ENCODE measurements at places on chromosomes 5 and 9. TPM values are rescaled to one million over a fixed set of nuclear protein-coding genes. Genes with fewer than 3 reads are reported as not detected.

Gene AK8
- total RNA-seq, result not detected

Gene SPINK5
- total RNA-seq, result not detected

DNA sequence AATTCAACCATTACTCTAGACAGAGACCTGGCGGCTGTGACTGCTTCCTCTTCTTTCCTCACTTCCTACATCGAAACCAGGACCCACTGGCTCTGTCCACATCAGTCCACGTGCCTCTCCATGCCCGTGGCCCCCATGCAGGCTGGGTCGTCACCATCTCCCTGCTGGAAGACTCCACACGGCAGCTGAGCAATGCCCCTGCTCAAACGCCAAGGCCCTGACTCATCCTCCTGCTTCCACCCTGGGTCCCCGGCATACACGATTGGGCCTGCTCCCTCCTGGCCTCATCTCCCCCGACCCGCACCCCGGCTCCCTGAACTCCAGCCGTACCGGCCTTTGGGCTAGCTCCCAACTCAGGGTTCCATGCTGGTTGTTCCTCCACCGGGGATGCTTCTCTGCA, 67.2 kb upstream of the IER5L start:
- no peak overlapping the region for H3K27ac ChIP-seq
- no peaks in the 10 kb centered on the region for H3K36me3 ChIP-seq
- H3K4me1 ChIP-seq, result no peaks in the 10 kb centered on the region
- DNase-seq, result no peak
- H3K4me3 ChIP-seq, result no peak overlapping the region
- peaks cover 15% of the 10 kb centered on the region for H3K27me3 ChIP-seq

GRCh38 chr9:135960411-135961276, 529 bp downstream of the UBAC1 start:
- no peaks in the 10 kb centered on the region for H3K36me3 ChIP-seq

- DNase-seq, result no peak
- no peak overlapping the region for H3K4me3 ChIP-seq
- peaks cover 15% of the 10 kb centered on the region for H3K36me3 ChIP-seq
- no peaks in the 10 kb centered on the region for H3K27me3 ChIP-seq
- no peak overlapping the region for H3K27ac ChIP-seq
Observed at GRCh38 chr5:80437326-80437725, 29.5 kb downstream of the ZFYVE16 start.

DNA sequence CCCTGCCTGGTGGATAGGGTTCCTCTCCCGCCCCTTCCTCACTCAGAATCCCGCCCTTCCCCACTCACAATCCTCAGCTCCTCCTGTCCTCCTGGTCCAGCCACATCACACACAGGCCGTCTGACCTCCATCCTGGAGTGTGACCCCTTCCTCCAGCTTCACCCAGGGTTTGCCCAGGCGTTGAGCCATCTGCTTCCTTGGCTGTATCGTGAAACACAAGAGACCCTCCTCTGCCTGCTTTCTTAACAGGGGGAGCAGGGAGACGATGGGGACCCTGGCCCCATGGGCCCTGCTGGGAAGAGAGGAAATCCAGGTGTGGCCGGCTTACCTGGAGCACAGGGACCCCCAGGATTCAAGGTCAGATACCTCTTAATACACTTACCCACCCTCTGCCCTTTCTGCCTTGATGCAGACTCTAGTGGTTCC, 32.3 kb upstream of the ORM1 start:
- no peaks in the 10 kb centered on the region for H3K4me1 ChIP-seq
- DNase-seq, result no peak
- H3K4me3 ChIP-seq, result no peak overlapping the region

- no peaks in the 10 kb centered on the region for H3K27me3 ChIP-seq
- no peak for DNase-seq
- no peak overlapping the region for H3K4me3 ChIP-seq
- no peak overlapping the region for H3K27ac ChIP-seq
- no peaks in the 10 kb centered on the region for H3K4me1 ChIP-seq
Observed at GRCh38 chr5:89397096-89397495, 514.1 kb upstream of the MEF2C start.

DNA sequence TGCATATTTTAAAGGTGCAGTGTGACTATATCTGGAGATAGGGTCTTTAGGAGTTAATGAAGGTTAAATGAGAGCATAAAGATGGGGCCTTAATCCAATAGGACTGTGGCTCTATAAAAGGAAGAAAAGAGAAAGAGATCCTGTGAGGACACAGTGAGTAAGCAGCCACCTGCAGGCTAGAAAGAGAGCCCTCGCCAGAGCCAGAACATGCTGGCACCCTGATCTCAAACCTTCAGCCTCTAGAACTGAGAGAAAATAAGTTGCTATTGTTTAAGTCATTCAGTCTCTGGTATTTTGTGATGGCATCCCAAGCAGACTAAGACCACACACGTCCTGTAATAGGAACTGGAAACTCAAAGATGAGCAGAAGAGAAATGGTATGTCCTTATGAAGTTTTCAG, 41.0 kb downstream of the RNF180 start:
- no peak overlapping the region for H3K4me3 ChIP-seq
- H3K4me1 ChIP-seq, result no peaks in the 10 kb centered on the region
- H3K27me3 ChIP-seq, result peaks cover 1% of the 10 kb centered on the region

- H3K27me3 ChIP-seq, result no peaks in the 10 kb centered on the region
- peaks cover 10% of the 10 kb centered on the region for H3K36me3 ChIP-seq
- no peak for DNase-seq
- peaks cover 9% of the 10 kb centered on the region for H3K4me1 ChIP-seq
Observed at GRCh38 chr9:21904776-21905175, 89.4 kb downstream of the CDKN2A start.

- H3K27ac ChIP-seq, result peak overlapping the region; percentile 96
- peaks cover 48% of the 10 kb centered on the region for H3K36me3 ChIP-seq
- peak overlapping the region; percentile 76 for H3K4me3 ChIP-seq
- no peaks in the 10 kb centered on the region for H3K27me3 ChIP-seq
Observed at GRCh38 chr9:93094658-93095204, 1.3 kb upstream of the CARD19 start.

DNA sequence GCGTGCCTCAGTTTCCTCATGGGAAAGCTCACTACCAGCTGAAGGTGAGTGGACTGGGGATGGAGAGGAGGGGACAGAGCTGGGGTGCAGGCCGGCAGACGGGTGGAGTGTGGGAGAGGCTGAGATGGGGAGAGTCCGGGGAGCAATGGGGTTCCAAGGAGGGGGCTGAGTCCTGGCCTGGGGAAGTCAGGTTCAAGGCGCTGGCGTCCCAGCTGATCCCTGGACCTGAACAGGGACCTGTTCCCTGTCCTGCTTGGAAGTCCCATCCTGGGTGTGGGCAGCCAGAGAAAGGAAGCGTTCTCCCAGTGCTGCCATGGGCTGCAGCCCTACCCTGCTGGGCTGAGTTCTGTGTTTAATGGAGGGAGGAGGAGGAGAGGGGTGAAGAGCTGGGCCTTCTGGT, 60.9 kb upstream of the GNE start:
- peaks cover 6% of the 10 kb centered on the region for H3K4me1 ChIP-seq
- no peak for DNase-seq
- no peaks in the 10 kb centered on the region for H3K27me3 ChIP-seq
- no peak overlapping the region for H3K4me3 ChIP-seq
- no peaks in the 10 kb centered on the region for H3K36me3 ChIP-seq

- H3K4me3 ChIP-seq, result no peak overlapping the region
- DNase-seq, result no peak
- H3K36me3 ChIP-seq, result peaks cover 5% of the 10 kb centered on the region
Observed at GRCh38 chr5:61450493-61451279, 118.6 kb downstream of the ZSWIM6 start.

- no peaks in the 10 kb centered on the region for H3K4me1 ChIP-seq
- no peak overlapping the region for H3K27ac ChIP-seq
- no peak overlapping the region for H3K4me3 ChIP-seq
- H3K36me3 ChIP-seq, result peaks cover 22% of the 10 kb centered on the region
- DNase-seq, result no peak
- no peaks in the 10 kb centered on the region for H3K27me3 ChIP-seq
Observed at GRCh38 chr9:128382261-128382660, 11.1 kb downstream of the URM1 start.
